Jurkat, Clone E6-1 (cell line): ENCODE measurements at places on chromosomes 1 and 21.

GRCh38 chr1:100213141-100213540 is 35.1 kb upstream of the LRRC39 start:
- no peak for DNase-seq

GRCh38 chr1:94383966-94384408 is 34.2 kb upstream of the ABCD3 start:
- DNase-seq = no peak

- no peak for DNase-seq
Observed at GRCh38 chr1:220876511-220877376, 2.5 kb upstream of the HLX start.

DNA sequence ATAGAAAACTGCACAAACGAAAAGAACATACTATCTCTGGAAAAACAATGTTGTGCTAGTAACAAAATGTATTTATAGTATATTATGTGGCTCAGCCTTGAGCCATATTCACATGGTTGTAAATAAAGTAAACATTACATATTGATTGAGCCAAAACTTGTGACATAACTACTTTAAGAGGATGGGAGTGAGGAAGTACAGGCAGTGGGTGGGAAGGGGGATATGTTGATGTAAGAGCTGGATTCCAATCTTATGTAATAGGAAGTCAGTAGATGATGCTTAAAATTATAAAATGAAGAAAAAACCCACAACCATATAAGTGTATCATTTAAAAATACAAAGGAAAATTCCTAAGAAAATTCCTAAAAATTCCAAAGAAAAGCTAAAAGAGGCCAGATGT is 42.7 kb downstream of the RHOU start:
- no peak for DNase-seq

GRCh38 chr1:159142391-159142663 is 29.1 kb upstream of the CADM3 start:
- DNase-seq = no peak

- DNase-seq = no peak
Observed at GRCh38 chr1:33872275-33872674, 8.4 kb downstream of the HMGB4 start.

DNA sequence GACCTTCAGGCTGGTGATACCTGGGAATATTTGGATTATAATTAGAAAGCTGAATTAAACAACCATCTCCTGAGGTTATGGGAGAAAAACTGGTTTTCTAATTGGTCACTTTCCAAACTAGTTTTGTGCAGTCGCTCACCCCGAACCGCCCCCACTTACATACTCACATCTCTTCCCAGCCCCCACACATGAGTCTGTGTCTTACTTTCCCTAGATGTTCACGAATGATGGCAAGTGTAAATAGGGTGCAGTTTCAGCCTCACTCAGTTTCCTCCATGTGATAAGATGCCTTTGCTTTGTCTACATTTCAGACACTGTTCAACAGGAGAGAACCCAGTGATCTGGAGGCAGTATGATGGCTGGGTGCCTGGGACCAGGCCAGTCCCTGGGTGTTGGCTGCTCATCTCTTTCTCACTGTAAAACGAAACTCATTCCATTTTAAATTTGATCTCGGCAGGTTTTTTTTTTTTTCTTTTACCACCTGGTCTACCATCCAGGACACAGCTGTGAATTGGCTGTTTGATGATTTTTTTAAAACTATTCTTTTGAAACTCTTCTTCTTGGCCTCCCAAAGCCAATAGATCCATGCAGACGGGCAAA is 164.3 kb upstream of the RAB4A start:
- DNase-seq = no peak

- DNase-seq = no peak
Observed at GRCh38 chr1:5990913-5991312, 1.3 kb downstream of the NPHP4 start.

DNA sequence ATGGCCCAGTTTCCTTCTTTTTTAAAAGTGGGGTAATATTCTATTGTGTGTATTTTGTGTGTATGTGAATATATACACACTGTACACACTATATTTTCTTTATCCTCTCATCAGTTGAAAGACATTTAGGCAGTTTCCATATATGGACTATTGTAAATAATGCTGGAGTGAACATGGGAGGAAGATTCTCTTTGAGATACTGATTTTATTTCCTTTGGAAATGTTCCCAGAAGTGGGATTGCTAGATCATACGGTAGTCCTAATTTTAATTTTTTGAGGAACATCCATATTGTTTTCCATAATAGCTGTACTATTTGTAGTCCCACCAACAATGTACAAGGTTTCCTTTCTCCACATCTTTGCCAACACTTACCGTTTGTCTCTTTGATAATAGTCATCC is 51.0 kb downstream of the F3 start:
- DNase-seq = no peak

- DNase-seq = peak; percentile 46
Observed at GRCh38 chr1:47931395-47931794, 65.8 kb downstream of the TRABD2B start.

- DNase-seq = no peak
Observed at GRCh38 chr1:181206513-181206912, 118.0 kb downstream of the IER5 start.

DNA sequence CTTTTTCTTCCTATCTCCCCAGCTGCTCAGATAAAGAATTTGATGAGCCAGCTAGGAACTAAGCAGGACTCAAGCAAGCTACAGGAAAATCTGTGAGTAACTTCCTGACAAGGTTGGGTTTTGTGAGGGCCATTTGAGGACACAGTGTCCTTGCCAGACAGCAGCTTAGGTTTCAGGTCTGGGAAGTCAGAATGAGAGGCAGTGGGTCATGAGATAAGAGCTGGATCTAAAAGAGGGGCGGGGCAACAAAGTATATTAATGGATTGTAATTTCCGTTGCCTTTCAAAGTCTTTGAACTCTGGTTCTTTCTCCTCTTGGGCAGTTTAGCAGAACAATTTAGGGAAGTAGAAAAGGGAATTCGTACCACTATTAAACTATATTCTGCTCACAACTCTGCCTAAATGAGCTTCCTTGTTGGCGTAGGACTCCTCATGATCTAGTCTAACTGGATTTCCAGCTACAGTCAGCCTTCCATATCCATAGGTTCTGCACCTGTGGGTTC is 16.6 kb downstream of the STX12 start:
- DNase-seq = no peak

DNA sequence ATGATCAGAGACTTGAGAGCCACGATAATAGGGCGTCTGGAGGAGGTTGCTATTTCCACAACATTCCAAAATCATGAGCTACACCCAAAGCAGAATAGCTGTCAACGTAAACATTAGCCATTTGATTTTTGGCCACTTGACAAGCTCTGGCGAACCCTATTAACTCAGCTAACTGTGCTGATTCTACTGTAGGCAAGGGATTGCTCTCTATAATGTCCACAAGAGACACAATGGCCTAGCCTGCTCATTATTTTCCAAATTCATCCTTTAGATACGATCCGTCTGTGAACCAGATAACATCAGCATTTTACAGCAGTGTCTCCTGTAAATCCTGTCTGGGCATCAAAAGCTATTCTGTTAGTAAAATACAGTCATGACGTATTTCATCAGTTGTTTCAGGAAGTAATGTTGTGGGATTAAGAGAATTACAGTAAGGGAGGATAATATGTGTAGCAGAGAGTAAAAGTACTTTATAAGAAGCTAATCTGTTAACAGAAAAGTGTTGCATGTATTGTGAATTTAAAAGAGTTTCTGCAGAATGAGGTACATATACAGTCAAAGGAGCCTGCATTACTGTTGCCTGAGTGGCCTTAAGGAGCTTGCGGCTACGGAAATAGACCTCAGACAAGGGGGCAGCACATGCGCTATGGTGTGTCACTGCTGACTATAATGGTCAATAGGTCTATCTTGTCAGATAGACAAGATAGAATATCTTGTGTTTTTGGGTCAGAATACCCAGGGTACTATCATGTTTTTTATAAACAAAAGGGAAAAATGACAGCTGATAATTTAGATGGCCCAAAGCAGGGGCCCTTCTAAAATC is 44.9 kb upstream of the TINAGL1 start:
- DNase-seq = no peak

GRCh38 chr1:186476264-186477040 is 15.5 kb upstream of the PDC start:
- DNase-seq = no peak
